Nephron progenitor cell (in vitro differentiated cells): ENCODE measurements at places on chromosomes 1 and 21.

GRCh38 chr1:187509091-187509490 lies 680.3 kb downstream of the PLA2G4A start:
- DNase-seq, result no peak

DNA sequence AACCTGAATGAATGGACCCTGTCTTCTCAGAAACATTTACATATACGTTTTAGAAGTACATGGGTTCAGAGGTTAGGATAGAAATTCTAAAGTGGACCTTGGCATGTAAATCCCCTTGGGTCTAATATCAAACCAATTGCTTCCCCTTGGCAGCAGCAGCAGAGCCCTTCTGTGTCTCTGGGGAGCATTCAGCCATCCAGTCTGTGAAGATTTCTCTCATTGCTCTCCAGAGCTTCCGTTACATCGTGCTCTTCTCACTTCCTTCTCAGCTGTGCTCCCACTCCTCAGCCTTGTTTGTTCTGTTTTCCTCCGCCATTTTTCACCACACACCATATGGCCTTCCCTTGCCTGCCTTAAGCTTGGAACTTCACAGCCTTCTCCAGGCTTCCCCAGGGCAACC lies 61.5 kb upstream of the ATP1B1 start:
- DNase-seq, result no peak

DNA sequence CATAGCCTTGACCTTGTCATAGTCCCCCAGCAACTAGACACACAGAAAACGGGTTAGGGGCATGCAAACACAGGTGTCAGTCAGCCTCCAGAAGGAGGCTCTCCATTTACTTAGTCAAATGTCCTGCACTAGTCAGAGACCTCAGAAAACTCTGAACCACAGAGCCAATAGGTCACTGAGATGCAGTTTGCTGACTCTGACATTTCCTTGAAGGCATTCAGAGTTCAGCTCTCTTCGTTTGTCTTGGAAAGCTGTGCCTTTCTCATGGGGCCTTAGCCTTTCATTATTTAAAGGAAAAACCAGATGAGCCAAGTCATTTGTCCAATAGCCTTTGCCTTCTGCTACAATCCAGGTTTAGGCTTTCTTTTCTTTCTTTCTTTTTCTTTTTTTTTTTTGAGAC lies 3.5 kb downstream of the OLFML2B start:
- no peak for DNase-seq

DNA sequence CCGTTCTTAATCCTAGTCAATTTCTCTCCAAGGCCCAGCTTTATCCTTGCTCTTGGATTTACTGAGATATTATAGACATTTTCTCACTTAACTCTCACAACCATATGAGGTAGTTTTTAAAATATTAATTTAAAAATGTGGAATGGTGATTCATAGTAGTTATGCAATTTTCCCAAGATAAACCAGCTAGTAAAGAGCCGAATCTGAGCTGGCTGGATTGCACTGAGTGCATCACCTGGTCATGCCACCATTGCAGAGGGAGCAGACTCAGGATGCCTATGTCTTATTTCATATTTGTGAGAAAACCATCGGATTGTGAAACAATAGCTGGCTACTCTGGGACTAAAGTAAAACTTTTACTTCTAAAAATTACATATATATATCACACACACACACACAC lies 494.0 kb downstream of the KCNT2 start:
- no peak for DNase-seq

GRCh38 chr21:26777166-26777565 lies 68.0 kb downstream of the ADAMTS1 start:
- no peak for DNase-seq

DNA sequence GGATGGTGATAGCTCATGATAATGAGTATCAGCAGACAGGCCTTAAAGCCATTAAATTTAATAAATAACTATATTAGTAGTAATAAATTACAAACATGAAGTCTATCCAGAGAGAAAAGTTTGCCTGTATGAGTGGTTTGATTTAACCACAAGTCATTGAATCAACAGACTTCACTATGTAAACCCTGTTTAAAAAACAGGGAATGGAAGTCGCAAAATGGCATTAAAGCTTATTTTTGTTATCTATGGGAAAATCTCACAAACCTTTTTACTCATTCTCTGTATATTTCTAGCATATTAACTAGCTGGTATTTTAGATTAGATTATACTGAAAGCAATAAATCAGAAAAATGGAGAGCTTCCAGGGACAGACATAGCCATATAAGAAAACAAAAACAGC lies 45.3 kb downstream of the SASS6 start:
- DNase-seq, result no peak

GRCh38 chr1:234490793-234491479 lies 12.0 kb upstream of the TARBP1 start:
- DNase-seq, result no peak

DNA sequence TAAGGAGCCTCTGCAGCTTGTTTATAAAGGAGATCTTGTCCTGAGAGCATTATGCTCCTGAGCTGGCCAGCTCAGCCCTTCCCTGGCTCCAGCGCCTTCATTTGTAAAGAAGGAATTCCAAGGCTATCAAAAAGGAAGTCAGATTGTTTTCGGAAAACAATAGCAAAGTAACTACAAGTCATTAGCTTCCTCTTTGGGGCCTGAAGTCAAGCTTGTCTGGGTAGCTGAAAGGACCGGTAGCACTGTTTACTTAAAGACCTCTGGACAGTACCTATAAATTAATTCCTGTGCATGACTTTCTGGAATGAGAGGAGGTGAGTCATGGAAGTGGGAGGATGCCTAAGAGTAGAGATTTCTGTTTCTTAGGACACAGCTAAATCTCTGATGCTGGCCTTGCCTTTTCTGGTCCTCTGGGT lies 20.7 kb upstream of the GJA5 start:
- no peak for DNase-seq

DNA sequence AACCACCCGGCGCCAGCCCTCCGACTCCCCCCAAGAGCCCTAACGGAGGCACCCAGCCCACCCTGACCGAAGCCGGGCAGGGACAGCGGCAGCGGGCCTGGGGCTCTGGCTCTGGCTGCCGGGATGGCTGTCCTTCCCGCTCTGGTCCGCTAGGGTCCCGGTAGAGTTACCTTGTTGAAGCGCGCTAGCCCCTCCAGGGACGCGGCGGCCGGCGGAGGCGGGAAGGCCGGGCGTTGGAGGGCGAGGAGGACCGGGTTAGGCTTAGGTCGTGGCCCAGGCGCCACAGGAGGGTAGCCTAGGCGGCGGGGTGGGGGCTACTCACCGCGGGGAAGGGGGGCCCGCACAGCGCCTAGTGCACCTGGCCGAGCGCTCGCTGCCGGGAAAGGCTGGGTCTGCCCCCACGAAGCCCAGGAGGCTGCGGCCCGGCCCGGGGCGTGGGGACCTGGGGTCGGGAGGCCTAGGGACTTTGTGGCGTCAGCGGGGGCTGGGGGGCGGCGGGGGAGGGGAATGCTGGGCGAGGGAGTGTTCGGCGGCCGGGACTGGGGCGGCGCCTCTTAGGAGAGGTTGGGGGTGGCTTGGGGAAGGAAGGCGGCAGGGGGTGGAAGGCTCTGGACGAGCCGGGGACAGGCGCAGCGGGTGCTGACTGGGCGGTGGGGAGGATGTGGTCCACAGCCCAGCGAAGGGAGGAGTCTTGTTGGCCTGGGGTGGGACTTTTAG lies at the start of gene TRIM17:
Gene TRIM17 (minus strand): TSS at position 645 of the 717 bp plus-strand sequence. CDS start 1,789 bp downstream, outside the sequence.
- DNase-seq, result peak; percentile 82

DNA sequence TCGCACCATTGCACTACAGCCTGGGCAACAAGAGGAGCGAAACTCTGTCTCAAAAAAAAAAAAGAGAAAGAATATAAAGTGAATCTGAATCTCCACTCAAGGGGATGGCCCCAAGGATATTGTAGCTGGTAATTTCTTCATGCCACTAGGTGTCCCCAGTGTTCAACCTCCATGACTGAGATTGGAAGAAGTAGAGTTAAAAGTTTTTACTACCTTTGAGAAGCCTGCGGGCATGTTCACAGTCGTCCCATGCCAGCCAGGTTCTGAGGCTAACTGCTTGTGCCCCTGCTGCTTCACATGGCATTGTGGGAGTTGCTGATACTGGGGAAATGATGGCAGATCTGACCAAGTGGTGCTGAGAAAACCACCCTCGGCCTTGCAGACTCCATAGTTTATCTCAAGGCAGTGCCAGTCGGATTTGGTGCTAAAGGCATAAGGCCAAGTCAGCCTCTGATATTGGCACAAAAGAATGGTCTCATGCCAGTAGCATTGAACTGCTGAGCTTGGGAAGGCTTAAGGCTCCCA lies 10.8 kb upstream of the SHISA4 start:
- no peak for DNase-seq

- DNase-seq, result no peak
Measured at GRCh38 chr1:17520041-17520440, 19.5 kb upstream of the ARHGEF10L start.

DNA sequence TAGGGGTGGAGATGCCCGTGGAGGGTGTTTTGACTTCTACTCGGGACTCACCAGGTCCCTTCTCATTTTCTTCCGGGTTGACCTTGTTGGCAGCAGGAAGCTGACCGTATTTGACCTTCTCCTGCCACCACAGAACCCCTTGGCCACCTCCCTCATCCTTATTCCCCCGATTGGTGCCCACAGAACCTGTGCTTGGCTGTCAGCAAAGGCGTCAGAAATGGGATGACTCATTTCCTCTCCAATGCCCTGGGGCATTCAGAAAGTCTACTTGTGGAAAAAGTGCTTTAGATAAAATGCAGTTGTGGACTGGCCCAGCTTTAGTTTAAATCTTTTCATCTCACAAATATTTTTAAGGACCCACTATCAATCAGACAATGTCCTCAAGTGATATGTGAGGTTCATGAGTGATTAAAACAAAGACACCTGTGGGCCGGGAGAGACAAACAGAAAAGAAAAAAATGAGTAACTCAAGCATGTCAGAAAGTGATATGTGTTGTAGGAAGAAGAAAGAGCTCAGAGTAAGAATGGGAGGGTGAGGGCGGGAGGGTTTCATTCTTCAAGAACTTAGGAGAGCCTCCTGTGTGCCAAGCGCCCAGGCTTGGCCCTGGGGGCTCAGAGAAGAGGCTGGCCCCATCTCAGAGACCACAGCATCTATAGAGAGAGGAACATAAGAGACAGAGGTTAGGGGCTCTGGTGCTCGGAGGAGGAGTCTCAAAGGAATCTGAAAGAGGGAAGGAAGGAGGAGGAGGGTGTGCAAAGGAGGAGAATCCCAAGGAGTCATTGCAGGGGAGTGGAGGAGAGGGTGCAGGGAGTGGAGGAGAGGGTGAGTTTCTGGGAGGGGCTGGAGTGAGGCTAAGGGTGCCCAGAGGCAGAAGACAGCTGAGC lies 221.6 kb upstream of the VAMP3 start:
- DNase-seq, result no peak

GRCh38 chr1:59445040-59445439 lies 148.1 kb downstream of the FGGY start:
- no peak for DNase-seq

GRCh38 chr1:230899841-230900251 lies 31.5 kb upstream of the C1orf198 start:
- DNase-seq, result no peak

- no peak for DNase-seq
Measured at GRCh38 chr1:161781995-161782394, 15.9 kb downstream of the ATF6 start.

GRCh38 chr1:87042111-87042811 lies 127.8 kb downstream of the HS2ST1 start:
- no peak for DNase-seq

DNA sequence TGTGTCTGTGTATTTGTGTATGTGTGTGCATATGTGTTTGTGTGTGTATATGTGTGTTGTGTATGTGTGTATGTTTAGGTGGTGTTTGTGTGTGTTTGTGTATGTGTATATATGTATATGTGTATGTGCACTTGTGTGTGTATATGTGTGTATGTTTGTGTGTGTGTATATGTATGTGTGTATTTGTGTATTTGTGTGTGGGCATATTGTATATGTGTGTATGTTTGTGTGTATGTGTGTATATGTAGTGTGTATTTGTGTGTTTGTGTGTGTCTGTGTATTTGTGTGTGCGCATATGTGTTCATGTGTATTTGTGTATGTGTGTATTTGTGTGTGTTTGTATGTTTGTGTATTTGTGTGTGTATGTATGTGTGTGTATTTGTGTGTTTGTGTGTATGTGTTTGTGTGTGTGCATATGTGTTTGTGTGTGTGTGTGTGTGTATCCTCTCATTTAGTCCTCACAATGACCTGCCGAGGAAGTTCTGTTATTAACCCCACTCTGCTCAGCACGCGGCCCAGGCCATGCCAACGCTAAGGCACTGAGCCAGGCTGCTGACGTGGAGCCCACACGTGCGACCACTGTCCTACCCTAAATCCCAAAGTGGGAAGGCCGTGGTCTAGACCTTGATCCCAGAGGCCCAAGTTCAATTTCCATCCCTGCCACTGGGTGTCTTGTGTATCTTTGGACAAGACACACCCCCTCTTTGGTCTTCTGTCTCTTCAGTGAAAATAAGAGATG lies 43.2 kb upstream of the TMEM51 start:
- no peak for DNase-seq

- DNase-seq, result peak; percentile 61
Measured at GRCh38 chr1:231421546-231421970, 529 bp downstream of the EGLN1 start.

DNA sequence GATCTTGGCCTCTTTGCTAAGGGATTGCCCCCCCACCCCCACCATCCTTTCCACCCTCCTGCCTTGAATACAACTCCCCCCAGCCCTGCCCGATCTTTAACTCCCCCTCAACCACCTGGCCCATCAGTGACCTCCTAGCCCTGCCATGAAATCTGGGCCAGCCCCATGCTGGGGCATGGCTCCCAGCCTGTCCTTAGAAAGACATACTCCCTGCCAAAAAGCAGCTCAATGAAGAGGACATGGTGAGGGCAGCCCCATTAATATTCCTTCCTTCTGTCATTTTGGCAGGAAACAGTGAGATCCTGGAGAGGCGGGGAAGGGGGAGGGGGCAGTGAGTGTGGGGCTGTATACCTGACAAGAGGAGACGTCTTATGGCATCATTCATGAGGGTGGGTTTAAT lies 66.8 kb upstream of the DISP3 start:
- no peak for DNase-seq

- DNase-seq, result no peak
Measured at GRCh38 chr1:33563699-33564098, 91.3 kb downstream of the ZSCAN20 start.

DNA sequence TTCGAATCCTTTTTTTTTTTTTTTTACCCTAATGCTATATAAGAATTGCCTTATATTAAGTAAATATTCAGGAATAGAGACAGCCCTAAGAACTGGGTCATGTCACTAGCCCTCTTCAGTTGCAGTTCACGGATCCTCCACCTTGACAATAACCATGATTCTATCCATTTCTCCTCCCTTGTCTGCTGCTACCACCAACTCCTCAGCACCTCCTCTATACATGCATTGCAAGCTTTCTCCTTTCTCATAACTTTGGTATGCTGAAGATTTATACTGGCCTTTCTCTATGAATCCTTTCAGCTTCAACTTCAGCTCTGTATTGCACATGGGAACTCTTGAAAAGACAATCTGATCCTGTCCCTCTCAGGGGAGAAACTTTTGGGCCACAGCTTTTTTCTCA lies 14.3 kb upstream of the DR1 start:
- no peak for DNase-seq
